ENCODE measurements at places on chromosomes 2 and 18. TPM values are rescaled to one million over a fixed set of nuclear protein-coding genes. Genes with fewer than 3 reads are reported as not detected.

- DNase-seq = no peak
These were observed 467.2 kb downstream of the SPAG16 start for GRCh38 chr2:213751446-213751845.

DNA sequence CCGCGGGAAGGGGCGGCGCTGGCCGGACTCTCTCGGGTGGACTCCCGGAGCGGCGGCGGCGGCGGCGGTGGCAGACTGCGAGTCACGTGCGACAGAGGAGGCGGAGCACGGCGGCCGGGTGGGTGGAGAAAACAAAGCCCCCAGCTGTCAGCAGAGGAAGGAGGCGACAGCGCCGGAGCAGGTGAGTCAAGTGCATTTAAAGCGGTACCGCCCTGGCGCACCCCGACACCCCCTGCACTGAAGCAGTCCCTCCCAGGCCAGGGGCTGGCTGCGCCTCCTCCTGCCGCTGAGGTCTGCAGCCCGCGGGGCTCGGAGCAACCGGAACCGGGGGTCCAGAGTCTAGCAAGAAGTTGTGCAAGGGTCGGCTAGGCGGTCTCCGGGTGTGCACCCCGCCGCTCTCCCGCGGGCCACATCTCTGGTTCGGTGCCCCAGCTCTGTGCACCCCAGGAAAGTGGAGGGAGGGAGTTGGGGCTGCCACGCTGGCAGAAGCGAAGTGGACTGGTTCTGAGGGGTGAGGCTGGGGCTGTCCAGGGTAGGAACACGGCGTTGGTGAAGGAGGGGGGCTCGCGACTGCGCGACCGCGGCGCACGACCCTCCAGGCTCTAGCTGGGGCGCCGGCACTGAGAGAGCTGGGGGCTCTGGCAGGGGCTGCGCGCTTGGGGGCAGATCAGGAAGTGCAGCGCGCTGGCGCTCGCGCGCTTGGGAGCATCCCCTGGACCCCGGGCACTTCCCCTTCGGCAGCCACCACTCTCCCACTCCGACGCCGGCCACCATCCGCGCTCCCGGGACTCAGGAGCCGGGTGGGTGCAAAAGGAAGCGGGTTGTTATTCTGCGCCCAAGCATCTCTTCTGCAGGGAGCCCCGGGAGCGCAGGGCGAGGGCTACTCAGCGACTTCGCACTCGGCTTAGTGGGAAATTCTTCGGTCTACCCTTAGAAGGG is 64.0 kb upstream of the MAPRE2 start:
- peak; percentile 36 for DNase-seq

DNA sequence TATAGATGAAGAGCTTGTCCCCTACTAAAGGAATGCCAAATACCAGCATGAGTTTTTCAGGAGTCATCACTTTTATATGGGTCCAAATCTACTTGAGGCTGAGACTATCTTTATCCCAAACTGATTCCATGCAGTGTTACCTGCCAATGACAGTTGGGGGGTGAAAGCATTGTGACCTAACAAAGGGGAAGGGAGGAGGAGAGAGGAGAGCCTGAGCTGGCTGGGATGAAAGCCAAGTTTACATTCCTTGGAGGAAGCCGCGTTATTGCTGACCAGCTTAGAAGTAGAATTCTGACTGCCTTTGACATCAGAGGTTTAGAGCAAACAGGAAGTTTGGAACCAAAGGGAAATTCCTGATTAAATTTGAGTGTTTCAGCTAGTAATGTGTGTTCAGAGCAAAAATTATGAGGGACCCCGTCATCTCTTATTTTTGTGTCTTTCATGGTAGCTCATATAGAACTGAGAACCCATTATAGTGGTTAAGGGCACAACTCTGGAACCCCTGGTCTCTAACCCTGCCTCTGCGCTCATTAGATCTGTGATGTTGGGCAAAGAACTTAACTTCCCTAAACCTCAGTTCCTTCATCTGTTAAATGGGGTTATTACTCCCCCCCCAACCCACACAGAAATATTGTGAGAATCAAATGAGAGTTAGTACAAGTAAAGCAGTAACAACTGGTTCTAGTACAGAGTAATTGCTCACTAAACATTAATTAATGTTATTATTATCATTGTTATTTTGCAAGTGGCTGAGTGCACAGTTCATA is 199.3 kb upstream of the EPAS1 start:
- DNase-seq = peak; percentile 99

Gene CHST9
- total RNA-seq = 0.04 TPM

Gene DLX1
- not detected for total RNA-seq
